ENCODE measurements at places on chromosomes 4 and X. TPM values are rescaled to one million over a fixed set of nuclear protein-coding genes. Genes with fewer than 3 reads are reported as not detected.

DNA sequence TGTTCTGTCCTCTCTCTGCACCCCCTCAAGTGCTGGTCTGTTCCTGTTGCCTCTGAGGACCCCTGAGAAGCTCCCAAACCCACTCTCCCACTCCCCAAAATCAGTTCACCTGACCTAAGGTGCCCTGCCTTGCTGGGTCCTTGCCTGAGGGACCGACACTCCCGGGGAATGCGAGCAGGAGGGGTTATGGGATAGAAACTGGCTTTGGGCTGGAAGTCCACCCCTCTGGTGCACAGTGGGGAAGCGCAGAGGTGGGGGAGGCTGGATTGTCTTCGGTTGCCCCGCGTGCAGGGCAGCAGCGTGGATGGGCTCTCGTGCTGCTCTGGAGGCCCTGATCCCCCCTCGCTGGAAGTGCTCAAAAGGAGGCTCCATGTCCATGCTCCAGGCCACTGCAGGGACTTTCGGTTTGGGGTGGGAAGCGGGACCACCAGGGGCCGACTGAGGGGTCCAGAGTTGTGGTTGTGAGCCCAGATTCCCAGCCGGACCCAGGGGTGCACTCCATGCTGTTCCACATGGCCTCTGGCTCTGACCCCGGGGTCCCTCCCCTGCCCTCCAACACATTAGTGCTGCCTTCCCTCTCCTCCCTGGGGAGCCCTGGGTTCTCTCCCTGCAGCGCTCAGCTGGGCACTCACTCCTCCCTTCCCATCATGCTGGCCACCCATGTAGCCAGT is 7.6 kb downstream of the SORCS2 start:
- DNase-seq: no peak

DNA sequence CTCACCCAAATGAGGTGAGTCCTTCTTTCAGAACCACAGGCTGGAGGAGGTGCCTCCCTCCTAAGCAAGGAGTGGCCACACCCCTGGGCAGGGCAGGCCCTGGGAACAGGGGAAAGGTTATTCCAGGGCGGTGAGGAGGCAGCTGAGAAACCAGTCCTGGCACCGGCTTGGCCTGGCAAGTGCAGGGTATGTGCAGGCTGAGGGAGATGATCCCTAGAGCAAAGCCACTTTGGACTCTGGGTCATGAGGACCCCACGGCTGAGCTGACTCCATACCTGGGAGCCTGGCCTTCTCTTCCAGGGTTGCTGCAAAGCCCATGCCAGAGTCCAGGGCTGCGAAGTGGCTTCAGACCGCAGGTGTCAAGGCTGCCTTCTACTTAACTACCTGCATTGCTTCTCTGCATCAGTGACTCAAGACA is 49.5 kb upstream of the HELT start:
- peak; percentile 75 for DNase-seq

GRCh38 chr4:129926936-129927335 is 831.0 kb downstream of the C4orf33 start:
- DNase-seq: no peak

GRCh38 chr4:147351083-147351787 is 129.7 kb upstream of the EDNRA start:
- no peak for DNase-seq

The TCEAL9 gene
- 18.4 TPM for total RNA-seq

GRCh38 chr4:185638548-185639301 is 103.4 kb upstream of the PDLIM3 start:
- peak; percentile 40 for DNase-seq

- DNase-seq: no peak
Observed at GRCh38 chr4:153887217-153887616, 98.3 kb upstream of the SFRP2 start.

GRCh38 chrX:10833299-10834169 is 213.1 kb upstream of the MID1 start:
- DNase-seq: peak; percentile 11

The TMEM184C gene
- 25.9 TPM for total RNA-seq

The FGF13 gene
- 0.59 TPM for total RNA-seq

GRCh38 chr4:40299811-40300292 is 35.3 kb upstream of the CHRNA9 start:
- DNase-seq: no peak

DNA sequence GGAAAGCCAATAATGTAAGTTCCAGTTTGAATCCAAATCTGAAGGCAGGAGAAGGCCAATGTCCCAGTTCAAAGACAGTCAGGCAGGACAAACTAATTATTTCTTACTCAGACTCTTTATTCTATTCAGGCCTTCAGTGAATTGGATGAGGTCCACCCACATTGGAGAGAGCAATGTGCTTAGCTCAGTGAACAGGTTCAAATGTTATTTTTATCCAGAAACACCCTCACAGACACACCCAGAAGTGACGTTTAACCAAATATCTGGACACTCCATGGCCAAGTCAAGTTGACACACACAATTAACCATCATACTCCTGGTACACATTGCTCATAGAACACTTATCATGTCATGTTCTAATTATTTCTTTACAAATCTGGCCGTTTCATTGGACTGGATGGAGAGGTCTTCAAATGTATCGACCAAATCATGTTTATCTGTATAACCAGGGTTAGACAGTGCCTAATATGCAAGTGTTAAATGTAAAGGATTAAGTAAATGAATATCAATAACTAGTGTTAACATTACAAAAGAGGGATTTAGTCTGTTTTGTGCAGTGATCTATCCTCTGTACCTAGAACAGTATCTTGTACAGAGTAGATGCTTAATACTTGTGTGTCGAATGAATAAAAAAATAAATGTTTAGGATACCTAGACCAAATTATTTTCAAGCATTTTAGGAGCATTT is 27.1 kb upstream of the XK start:
- no peak for DNase-seq

DNA sequence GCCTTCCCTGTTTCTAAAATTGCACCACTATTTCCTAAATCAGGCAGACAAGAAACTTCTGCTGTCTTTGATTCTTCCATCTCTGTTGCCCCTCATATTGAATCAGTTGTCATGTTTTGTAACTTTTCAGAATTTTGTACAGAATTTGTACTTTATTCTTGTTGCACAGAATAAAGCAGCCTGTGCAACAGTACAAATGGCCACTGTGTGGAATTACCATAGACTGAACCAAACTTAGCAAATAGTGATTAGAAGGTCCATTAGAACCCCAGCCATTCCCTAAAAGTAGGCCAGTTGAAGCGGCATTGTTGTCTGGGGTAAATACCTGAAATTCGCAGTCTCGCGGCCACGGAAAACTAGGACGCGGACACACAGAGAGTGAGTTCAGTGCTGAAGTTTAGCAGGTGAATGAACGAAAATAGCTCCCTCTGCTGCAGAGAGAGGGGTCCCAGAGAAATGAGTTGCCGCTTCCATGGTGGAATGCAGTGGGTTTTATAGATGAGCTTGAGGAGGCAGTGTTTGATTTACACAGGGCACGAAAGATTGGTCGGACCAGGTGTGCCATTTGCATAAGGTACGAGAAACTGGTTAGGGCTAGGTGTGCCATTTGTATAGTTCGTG is 71.8 kb downstream of the C4orf33 start:
- peak; percentile 18 for DNase-seq

The SPANXD gene
- total RNA-seq: not detected

The ADH1A gene
- total RNA-seq: 0.57 TPM

The PPEF1 gene
- 0.25 TPM for total RNA-seq

- DNase-seq: no peak
Observed at GRCh38 chr4:139007640-139008039, 7.9 kb upstream of the NOCT start.

The FGB gene
- total RNA-seq: not detected

DNA sequence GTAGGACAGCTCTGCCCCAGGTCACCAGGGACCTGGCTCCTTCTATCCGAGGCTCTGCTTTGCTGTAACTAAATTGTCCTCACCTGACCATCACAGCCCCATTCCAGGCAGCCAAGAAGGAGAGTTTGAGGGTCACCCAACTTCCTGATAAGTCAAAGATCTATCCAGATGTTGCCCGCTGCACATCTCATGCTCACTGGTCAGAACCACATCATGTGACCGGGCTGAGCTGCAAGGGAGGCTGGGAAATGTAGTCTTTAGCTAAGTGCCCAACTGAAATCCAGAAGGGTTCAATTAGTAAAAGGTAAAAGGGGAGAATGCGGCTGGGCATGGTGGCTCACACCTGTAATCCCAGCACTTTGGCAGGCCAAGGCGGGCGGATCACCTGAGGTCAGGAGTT is 18.4 kb downstream of the HMX1 start:
- DNase-seq: peak; percentile 2

DNA sequence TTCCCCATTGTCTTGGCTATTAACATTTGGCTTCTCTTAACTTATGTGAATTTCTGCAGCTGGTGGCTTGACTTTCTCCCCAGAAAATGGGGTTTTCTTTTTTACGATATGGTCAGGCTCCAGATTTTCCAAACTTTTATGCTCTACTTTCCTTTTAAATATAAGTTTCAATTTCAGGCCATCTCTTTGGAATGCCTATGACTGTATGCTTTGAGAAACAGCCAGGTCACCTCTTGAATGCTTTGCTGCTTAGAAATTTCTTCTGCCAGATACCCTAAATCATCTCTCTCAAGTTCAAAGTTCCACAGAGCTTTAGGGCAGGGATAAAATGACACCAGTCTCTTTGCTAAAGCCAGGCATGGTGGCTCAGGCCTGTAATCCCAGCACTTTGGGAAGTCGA is 212.9 kb upstream of the SMIM31 start:
- no peak for DNase-seq
